Naive thymus-derived CD8-positive, alpha-beta T cell (primary cell): ENCODE measurements at places on chromosomes 3 and 15.

DNA sequence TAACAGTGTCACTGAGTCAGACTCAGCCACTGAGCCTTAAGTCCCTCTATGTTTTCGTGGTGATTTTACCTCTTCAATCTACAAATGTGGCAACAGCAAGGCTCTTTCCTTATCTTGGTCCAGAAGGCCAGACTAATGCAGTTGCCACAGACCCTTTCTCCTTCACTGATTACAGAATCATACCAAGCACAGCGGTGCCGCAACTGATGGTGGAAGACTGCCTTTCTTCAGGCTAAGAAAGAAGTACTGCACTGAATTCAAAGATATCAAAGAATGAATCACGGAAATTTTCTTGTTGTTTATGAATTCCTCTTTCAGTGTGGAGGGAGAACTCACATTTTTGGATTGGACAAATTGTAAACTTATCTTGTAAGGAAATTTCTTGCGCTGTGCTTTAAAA is 18.6 kb downstream of the DCP1A start:
- DNase-seq, result no peak

DNA sequence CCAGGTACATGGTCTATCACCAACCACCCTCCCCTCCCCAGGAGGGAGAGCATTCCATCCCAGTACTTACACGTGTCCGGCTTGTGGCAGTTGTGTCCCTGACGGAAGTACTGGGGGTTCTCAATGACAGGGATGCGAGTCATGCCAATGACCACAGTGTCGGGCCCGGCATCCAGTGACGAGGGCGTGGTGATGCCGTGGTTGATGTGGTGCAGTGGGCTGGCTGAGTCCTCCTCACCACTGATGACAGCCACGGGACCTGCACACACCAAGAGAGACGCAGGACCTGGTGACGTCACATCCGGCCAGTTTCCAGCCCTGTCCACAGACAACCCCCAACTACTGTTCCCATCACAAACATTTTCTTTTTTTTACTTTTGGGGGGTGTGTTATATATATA is 223.8 kb downstream of the NTRK3 start:
- DNase-seq, result no peak

DNA sequence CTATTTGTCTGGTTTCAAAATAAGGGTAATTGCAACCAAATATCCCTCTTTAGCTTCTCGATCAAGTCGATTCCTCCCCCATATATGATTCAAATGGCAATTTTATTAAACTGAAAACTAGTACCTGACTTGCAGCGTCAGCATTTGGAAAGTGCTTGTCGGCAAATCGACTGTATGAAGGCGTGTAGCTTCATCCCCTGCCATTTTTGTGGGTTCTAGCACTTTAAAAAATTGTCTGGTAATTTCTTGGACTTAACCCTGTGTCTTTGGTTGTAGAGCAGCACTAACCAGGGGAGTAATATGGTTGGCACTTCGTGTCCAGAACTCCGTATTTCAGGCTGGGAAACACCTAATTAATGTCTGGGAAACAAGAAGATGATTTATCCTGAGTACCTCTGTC is 573 bp downstream of the MME start:
- no peak for DNase-seq

GRCh38 chr3:16090024-16090423 is 84.5 kb upstream of the GALNT15 start:
- no peak for DNase-seq

- DNase-seq, result no peak
Measured at GRCh38 chr3:38511546-38511945, 15.4 kb downstream of the EXOG start.

- DNase-seq, result no peak
Measured at GRCh38 chr3:184532940-184533732, 28.4 kb upstream of the EPHB3 start.

DNA sequence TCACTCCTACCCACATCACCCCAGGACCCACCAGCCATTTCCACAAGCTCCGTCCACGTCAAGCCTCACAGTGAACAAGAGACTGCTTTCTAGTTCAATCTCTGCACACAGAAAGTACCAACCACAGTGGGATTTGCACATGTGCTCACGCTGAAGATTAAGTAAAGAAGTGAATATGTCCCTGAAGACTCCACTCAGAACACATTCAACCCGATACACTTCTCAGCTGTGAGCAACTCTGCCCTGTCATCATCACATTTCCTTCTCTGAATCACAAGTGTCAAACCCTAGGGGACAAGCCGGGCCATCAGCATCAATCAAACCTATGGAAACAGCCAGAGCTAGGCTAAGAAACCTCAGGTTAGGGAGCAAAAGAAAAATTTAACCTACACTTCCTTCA is 1.9 kb downstream of the STIMATE start:
- DNase-seq, result no peak

- no peak for DNase-seq
Measured at GRCh38 chr3:77259694-77260093, 219.8 kb downstream of the ROBO2 start.

DNA sequence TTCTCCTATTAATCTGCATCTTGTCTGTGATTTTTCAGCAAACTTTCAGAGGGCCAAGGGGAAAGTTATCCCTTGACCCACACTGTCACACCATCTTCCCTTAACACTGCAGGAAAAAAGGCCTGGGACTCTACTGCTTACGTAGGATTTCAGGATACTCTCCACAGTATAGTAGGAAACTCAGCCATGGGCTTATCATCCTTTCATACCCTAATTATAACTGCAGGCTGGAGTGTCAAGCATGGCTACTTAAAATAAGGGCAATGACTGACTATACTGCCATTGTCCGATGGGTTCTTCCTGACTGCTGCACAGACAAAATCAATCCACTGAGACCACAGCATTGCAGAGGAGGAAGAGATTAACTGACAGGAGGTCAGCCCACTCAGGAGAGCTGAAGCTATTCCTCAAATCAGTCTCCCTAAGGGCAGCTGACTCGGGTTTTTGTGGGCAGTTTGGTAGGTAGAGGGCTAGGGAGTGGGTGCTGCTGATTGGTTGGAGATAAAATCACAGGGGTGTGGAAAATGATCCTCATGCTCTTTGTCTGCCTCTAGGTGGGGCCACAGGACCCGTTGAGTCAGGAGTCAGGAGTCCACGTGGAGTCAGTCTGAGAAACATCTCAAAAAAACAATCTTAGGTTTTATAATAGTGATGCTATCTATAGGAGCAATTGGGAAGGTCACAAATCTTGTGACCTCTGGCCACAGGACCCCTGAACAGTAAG is 118.2 kb upstream of the STRIT1 start:
- no peak for DNase-seq

DNA sequence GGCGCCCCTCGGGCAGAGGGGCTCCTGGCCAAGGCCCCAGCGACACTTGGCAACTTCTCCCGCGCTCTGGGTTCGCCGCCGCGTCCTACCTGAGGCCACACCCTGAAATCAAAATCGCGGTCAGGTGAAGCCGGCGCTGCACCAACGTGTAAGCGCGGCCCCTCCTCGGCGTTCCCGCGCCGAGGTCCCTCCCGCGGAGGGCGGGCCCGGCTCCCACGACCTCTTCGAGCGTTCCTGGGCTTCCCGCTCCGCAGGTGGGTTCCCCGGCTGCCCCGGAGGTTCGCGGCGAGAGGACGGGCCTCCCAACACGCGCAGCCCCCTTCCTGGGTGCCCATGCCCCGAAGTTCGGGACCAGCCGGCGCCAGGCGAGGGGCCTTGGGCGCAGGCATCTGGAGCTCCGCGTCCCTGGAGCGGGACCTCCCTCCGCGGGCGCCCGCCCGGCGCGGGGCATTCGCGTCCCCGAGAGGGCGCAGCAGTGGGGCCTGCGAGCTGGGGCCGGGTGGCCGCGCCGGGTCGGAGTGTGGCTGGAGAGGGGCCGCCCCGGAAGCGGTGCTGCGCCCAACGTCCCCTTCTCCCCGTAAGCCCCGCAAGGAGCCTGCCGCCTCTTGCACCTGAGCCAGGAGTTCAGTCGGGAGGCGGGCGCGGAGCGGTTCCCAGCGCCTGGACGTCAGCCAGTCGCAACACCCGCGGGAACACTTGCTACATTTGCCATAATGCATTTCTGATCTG is 13.7 kb downstream of the PAK6 start:
- DNase-seq, result no peak

DNA sequence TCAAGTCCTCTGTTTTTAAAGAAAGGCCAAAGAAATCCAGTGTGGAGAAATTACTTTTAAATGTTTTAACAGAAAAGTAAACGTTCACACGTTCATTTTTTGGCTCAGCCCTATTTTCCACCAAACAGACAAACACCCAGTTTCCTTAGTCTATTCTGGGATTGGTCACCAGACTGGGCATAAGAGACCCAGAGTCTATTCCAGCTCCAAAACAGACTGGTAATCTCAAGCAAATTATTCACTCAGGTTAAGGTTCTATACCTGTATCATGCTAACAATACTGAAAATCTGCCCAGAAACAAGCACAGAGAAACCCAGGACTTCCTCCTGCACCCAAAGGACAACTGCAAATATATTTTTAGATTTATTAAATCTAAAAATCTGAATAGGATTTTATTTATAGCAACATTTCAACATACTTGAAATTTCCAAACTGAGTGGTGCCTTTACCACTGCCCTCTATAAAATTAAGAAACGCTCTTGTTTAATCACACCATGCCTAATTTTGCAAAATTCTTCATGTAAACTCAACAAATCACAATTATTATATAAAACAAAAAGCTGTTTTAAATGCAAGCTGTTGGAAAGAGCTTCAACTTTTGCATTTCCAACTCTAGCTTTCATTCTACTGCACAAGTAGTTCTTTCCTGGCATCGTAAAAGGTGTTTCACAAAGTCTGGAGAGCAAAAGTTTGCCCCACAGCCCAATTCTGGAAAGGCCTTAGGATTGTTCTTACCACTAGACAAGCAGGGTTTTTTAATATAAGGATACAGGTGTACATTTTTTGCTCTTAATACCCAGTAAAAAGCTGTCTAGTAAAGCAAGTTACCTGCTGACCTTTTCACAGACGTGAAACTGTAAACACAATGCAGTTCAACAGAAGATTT is 18.7 kb downstream of the ZNF148 start:
- DNase-seq, result no peak

- no peak for DNase-seq
Measured at GRCh38 chr15:23548071-23548470, 17.4 kb upstream of the MKRN3 start.

DNA sequence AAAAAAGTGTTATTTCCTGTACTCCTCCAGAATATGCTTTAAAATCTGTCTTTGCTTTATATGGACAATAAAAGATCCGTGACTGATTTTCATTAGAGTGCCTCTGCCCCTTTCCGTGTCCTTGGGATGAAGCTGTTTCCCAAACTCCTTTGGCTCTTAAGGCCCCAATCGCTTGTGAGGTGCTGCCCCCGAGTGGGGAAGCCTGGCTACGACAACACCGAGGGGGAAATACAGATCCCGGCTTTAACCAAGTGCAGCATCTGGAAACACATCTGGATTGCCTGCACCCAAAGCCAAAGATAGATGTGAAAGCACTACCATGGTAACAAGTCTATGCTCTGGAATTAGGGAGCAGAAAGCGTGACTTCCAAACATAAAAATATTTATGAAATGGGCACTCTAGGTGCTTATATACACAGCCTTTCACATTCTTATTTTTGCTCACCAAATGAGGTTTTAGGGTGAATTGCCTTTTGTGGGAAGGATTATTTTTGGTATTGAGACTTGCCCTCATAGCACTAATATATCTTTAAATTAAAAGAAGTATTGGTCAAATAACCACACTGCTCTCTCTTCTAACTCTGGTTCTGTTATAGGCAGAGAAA is 40.6 kb upstream of the ADCY5 start:
- DNase-seq, result peak; percentile 13

DNA sequence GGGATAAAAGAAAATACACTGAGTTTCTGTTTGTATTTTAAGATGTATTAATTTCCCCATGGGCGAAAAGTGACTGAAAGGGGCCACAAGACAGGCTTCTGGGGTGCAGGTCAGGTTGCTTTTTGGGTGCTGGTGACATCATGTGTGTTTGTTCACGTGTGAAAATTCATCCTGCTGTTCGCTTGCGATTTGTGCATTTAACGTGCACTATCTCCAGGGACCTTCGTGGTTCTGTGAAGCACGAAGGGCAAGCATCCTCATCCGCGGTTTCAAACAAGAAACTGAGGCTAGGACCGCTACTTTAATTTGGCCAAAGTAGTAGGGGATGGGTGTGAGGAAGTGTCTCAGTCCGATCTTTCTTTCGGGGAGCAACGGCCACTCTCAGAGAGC is 1.6 kb upstream of the SMAD6 start:
- no peak for DNase-seq

GRCh38 chr3:30604558-30604957 is 1.8 kb upstream of the TGFBR2 start:
- DNase-seq, result no peak

DNA sequence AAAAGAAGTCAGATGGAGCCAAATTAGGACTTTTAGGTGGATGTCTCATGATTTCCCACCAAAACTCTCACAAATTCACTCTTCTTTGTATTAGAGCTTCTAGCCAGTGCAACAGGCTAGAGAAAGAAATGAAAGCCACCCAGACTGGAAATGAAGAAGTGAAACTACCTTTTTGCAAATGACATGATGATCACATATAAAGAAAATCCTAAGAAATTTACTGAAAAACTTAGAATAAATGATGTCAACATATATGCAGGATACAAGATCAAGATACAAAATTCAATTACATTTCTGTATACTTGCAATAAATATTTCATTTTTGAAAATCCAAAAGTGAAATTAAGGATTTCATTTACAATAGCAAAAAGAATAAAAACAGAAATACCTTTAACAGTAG is 110.8 kb downstream of the LRIG1 start:
- DNase-seq, result no peak

- DNase-seq, result no peak
Measured at GRCh38 chr3:9308298-9308990, 54.4 kb upstream of the THUMPD3 start.

- DNase-seq, result no peak
Measured at GRCh38 chr3:42257007-42257406, 9.0 kb downstream of the CCK start.

- no peak for DNase-seq
Measured at GRCh38 chr15:62983956-62984355, 58.6 kb upstream of the TPM1 start.

GRCh38 chr3:143551761-143552160 is 296.5 kb downstream of the SLC9A9 start:
- no peak for DNase-seq

DNA sequence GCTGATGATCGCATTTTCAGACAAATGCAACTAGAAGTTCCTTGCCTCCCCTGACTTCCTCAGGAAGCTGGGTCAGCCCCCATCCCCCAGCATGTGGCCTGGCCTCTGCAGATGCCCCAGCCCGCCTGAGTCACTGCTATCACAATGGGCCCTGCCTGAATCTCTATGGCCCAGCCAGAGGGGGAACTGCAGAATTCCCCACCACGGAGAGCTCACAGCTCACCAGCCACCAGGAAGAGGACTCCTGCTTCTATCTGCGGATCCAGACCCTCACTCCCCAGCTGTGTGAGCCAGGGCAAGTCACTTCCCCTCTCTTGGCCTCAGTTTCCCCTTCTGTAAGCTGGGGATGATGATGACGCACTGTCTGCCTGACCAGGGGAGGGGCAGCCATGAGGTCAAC is 6.9 kb downstream of the PLXND1 start:
- DNase-seq, result no peak

- DNase-seq, result no peak
Measured at GRCh38 chr3:43523454-43524053, 98.3 kb downstream of the ANO10 start.

GRCh38 chr15:85307687-85308045 is 72.7 kb upstream of the AKAP13 start:
- DNase-seq, result no peak

- no peak for DNase-seq
Measured at GRCh38 chr3:98553021-98553563, 21.3 kb downstream of the GPR15 start.
